ENCODE measurements at places on chromosomes 6 and 20.

GRCh38 chr6:109768485-109768884 lies 77.4 kb downstream of the FIG4 start:
- DNase-seq = no peak

DNA sequence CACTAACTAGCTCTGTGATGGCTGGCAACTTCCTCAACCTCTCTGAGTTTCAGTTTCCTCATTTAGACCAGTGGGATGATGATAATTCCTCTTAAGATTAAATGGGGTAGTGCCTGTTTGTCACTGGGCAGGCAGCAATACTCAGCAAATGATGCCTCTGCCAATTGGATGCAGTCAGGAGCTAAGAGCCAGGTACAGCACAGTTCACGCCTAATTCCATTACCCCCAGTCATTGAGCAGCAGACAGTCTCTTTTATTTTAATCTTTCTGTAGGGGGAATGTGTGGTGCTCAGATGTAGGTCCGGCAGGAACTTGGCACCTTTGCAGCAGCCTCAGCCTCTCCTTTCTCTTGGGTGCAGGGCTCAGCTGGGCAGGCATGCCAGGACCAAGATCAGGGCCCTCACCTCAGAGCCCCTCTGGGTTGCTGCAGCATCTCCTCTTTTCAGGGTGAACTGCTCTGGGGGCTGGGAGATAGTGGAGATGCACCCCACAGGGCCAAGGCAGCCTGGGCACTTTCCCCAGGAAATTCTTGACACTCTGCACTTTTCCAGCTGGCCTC lies 243.8 kb downstream of the LRFN2 start:
- DNase-seq = no peak

GRCh38 chr6:36076178-36077063 lies 48.8 kb downstream of the MAPK14 start:
- no peak for DNase-seq

DNA sequence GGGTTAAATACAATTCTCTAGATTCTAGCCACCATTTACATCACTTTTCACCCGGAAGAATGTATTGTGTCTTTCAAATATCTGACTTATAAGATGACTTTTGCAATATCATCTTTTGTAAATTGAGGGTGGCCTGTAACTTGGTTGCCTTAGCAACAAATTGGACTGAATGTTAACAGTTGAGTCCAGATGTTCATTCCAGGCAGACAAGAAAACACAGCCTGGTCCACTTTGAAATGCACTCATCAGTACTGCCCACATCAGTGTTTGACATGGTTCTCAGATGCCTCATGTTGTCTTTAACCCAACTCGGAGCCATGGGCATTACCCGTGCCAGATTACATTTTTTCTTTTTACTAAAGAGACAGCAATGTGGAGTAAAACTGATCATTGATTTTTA lies 781.6 kb upstream of the CHD6 start:
- DNase-seq = no peak

GRCh38 chr6:43929511-43929910 lies 159.5 kb downstream of the VEGFA start:
- DNase-seq = no peak

- no peak for DNase-seq
These were observed 305.8 kb upstream of the PRDM1 start for GRCh38 chr6:105780146-105780860.

GRCh38 chr20:49252556-49253350 lies 25.1 kb downstream of the ZNFX1 start:
- no peak for DNase-seq

DNA sequence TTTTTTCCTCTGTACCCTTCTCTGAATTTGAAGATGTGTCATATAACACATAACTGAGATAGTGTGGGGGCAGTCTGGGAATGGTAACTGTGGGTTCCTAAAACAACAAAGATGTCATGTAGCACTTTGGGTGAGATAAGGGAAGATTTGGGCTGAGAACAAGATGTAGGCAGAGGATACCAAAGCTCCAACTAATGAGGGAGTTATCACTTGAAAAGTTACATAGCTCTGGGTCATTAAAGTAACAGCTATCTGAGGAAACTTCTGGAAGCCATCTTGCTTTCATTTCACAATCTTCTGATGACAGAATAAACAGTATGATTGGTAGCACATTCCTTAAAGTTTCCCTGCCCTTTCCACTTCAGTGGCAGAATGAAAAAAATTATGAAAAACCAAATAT lies 255.4 kb downstream of the TBX18 start:
- no peak for DNase-seq

DNA sequence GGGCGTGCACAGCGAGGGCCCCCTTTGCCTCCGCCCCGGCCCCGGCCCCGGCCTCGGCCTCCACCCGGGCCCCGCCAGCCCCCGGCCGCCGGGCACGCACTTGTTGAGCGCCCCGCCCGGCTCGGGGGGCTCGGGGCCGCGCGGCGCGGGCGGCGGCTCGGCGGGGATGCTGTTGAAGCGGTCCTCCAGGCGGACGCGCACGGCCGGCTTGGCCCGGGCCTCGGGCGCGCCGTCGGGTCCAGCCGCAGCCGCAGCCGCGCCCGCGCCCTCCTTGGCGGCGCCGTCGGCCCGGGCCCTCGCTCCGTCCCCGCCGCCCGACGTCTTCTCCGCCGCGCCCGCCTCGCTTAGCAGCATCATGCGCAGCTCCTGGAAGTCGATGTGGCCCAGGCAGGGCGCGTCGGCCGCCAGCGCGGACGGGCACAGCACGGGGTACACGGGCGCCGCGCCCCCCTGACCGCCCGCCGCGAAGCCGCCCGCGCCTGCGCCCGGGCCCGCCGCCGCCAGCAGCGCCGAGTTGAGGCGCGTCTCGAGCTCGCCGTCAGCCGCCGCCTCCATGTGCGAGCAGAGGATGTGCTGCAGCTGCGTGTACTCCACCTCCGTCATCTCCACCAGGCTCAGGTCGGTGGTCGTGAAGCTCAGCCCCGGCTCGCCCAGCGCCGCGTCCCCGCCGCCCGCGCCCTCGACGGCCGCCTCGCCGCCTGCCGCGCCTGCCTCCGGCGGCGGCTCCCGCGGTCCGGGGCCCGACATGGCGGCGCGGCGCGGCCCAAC lies 514 bp downstream of the TCFL5 start:
- no peak for DNase-seq

DNA sequence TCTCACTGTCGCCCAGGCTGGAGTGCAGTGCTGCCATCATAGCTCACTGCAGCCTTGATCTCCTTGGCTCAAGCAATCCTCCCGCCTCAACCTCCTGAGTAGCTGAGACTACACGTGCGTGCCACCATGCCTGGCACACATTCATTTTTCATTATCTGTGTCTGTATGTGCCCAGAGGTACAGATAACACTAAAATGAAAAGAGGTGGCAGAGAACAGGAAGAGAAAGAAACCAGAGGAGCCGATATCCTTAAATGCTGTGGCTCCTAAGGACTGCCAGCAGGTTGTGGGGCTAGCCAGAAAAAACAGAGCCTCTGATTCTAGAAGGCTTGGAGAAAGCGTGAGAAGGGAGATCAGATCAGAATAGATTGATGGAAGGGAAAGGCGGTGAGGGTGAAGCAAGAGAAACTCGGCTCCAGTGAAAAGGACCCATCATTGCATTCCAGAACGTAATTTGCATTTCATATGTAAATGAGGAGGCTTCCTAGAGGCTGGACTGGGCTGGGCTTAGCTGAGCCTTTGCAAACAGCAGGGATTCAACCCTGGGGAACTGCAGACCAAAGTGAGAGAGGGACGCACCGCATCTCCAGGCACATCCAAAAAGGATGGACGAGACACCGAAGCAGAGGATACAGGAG lies 64.2 kb downstream of the GCNT2 start:
- DNase-seq = no peak

GRCh38 chr6:87690441-87690840 lies 11.6 kb downstream of the AKIRIN2 start:
- no peak for DNase-seq

DNA sequence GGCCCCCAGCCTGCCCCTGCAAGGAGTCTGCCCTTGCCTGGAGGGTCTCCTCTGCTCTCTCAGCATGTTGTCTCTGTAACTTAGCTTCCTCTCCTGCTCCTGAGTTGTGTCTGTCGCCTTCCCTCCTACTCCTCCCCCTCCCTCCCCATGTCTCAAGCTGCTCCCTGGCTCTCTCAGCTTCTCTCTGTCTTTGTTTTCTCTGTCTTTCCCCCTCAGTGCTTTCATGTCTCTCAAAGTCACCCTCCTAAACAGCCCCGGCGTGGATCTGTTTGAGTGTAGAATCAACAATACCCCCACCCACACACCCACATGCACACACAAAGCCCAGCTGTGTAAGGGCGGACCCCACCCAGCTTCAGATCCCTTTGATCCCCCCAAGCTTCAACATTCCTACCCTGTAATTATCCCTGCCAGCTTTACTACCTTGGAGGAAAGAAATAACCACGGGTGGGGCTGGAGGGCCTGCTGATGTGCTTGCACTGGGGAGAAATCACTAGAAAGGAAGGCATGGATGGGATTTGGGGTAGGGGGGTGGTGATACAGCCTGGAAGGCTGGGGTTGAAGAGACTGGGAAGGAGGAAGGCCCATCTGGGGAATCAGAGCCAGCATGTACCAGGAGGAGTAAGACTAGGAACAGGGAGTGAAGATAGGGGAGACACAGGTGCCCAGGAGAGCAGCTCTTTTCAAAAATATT lies 1.0 kb upstream of the LY6G6D start:
- DNase-seq = no peak

- peak; percentile 97 for DNase-seq
These were observed at the start of gene EYS for GRCh38 chr6:65707126-65707826. EYS (minus strand) TSS chr6:65707226; CDS start chr6:65495410, 211,816 bp downstream.
